ENCODE measurements at places on chromosomes 11 and 22.

DNA sequence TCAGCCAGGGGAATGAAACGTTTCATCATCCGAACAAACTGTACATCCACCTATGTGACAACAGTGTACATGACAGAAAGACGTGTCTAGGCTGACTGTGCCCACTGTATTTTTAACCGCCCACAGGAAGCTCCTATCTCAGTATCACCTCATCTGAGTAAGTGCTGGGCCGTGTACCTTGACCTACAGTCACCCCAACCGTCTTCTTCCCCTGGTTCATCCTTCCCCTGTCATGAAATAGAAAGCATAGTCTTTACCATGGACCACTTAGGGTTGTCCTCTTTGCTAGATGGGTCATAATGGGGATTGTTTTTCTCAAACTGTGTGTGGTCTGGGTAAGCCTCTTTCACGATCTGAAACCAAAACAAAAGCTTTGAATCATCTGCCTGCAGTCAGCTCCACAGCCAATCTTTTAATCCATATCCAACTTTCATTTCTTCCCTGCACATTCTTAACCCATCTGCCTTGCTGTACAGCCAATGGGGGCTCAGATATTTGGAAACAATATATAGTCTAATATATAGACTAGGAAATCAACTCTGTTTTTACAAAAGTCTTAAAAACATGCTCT is 4.2 kb downstream of the THYN1 start:
- no peak for DNase-seq

- no peak for DNase-seq
These were observed 6.2 kb downstream of the CRYAB start for GRCh38 chr11:111905411-111905810.

DNA sequence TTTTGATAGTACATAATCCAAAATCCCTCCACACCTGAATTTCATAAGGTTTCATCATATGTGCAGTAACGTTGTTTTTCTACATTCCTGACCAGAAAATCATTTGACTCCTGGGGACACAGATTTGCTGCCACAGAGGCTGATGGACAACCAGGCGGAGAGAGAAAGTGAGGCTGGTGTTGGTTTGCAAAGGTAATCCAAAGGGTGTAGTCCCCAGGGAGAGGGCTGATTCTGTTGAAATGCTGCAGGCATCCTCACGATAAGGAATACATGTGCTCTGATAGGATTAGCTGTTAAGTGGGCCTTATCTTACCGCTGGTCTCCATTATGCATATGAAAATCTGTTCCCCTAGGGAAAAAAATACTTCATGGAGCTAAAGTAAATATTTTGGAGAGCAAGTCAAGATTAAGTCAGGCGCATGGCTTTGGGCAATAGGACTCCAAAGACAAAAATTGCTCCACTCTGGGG is 8.1 kb downstream of the APOL6 start:
- DNase-seq = no peak

- no peak for DNase-seq
These were observed 25.0 kb upstream of the SUSD2 start for GRCh38 chr22:24156141-24156912.

DNA sequence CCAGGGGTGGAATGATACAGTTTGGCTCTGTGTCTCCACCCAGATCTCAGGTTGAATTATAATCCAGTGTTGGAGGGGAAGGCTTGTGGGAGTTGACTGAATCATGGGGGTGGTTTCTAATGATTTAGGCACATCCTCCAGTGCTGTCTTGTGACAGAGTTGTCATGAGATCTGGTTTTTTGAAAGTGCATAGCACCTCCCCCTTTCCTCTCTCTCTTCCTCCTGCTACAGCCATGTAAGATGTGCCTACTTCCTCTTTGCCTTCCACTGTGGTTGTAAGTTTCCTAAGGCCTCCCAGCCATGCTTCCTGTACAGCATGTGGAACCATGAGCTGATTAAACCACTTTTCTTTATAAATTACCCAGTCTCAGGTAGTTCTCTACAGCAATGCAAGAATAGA is 45.1 kb downstream of the THAP12 start:
- no peak for DNase-seq

DNA sequence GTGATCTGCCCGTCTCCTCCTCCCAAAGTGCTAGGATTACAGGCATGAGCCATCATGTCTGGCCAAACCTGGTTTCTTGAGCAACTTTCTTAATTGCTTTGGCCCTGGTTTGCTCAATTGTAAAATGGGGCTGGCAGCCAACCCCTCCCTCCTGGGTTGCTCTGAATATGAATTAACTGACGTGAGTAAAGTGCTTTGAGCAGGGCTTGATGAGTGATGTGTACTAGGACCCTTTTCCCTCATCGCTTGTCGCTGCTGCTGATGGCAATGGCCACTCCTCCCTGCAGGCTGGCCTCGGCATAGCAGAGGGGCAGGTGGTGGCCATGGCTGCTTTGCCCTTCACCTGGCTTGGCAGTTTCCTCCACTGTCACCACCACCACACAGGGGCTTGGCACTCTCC is 41.5 kb downstream of the RNF141 start:
- DNase-seq = no peak

- DNase-seq = no peak
These were observed 68.3 kb downstream of the ARHGEF12 start for GRCh38 chr11:120404495-120404894.

GRCh38 chr11:101321222-101321621 is 191.6 kb upstream of the PGR start:
- DNase-seq = no peak

DNA sequence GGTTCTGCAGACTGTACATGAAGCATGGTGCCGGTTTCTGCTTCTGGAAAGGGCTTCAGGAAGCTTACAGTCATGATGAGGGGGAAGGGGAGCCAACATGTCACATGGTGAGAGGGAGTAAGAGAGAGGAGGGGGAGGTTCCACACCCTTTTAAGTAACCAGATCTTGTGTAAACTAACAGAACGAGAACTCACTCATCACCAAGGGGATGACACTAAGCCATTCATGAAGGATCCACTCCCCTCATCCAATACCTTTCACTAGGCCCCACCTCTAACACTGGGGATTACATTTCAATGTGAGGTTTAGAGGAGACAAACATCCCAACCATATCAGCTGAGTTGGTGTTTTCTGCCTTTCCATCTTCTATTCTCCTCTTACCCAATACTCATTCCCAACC is 83.5 kb downstream of the BDNF start:
- no peak for DNase-seq

DNA sequence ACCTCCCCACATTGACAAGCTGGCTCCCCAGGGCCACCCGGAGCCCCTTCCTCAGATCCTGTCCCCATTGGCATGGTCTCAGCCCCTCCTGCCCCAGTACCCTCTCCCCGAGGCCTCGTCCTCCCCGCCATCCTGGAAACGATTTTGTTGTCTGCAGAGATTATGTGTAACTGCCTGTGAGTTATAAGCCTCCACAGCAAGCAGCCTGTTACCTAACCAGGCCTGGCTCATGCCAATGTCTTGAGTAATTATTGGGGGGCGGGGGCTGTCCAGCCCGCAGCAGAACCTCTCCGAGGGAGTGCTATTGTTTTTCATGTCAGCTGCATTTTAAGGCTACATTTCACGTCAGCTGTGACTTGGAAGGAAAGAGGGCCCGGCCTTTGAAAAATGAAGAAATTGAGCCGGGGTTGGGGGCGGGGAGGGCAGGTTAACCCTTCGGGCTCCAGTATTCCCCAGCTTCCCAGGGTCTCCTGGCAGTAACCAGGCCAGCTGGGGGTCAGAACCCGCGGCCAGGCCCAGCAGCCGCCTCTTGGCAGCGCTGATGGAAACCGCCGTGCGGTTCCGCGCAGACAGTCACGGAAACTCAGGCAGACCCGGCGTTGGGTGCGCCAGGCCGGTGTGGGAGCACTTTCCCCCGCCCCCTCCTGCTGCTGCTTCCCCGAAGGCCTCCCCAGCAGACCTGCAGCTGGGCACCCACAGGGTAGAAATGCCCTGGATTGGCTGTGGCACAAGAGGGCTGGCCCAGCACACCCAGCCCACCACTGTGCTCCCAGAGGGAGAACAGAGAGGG is 59.5 kb downstream of the CDKN1C start:
- no peak for DNase-seq

- DNase-seq = no peak
These were observed 7.3 kb downstream of the TMPRSS13 start for GRCh38 chr11:117921893-117922292.

DNA sequence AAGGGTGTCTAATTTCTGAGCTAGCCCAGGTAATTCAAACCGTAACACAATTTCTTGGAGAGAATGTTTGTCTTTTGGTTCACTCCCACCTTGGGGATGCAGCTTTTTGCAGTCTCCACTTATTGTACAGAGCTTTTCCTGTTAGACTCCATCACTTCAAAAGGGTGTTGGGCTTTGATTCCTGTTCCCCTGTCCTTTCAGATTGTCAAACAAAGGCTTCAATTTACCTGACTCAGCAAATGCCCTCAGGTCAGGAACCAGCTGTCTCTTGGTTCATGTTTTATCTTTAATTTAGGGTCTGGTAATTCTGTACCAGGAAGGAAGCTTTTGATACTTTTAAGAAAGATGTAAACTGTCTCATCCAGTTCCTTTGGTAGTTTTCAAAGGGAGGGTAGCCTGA is 880.6 kb downstream of the NTM start:
- no peak for DNase-seq

DNA sequence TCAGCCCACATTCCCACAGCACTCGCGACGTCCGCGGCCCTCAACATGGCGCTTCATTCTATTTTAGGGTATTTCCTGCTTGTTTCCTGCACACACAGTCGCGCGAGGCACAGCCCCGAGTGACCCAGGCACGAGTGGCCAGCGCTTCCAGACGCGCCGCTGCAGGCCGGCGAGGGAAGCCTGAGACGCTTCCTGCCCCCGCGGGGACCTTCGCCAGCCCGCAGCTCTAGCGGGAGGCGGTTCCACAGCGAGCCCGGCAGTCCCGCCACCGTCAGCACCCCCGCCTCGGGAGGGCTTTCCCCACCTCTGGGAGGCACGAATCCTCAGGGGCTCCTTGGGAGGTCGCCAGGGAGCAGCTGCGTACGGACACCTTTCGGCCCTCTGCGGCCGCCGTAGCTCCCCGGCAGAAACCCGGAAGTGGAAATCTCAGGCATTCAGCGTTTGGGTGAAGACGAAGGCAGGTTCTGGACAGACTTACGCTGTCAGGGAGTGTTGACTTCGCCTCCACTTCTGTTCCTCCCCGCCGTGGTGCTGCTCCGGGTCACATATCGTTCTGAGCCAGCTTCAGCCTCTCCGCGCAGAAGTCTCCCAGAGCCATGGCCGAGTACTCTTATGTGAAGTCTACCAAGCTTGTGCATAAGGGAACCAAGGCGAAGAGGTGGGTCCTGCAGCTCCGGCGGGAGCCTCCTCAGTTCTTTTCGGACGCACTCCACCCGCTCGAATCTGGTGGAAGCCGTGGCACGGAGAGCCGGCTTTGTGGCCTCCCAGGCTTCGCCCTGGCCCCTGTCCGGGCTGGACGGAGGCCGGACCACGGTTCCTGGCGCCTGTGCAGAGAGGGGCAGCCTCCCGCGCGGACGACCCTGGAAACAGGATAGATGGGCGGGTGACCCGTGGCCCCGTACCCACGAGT is 2925.9 kb upstream of the OR11H1 start:
- DNase-seq = no peak

DNA sequence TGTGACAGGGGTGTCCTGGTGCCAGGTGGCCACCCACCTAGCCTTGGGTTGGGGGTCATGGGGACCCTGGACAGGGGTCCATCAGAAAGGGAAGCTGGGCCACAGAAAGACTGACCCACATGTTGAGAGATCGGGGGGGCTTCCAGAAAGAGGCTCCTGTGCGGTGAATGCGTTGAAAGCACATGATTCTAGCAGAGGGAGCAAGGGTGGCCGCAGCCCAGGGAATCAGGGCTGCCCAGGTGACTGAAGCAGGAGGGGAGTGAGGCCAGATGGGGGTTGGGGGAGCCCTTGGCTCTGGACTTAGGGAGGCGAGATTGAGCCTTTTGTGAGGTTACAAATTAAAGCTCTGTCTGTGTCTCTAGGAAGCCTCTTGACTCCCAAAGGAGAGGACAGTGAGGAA is 80.7 kb downstream of the MORC2 start:
- DNase-seq = no peak

GRCh38 chr11:59199546-59200422 is 12.9 kb downstream of the MPEG1 start:
- no peak for DNase-seq

DNA sequence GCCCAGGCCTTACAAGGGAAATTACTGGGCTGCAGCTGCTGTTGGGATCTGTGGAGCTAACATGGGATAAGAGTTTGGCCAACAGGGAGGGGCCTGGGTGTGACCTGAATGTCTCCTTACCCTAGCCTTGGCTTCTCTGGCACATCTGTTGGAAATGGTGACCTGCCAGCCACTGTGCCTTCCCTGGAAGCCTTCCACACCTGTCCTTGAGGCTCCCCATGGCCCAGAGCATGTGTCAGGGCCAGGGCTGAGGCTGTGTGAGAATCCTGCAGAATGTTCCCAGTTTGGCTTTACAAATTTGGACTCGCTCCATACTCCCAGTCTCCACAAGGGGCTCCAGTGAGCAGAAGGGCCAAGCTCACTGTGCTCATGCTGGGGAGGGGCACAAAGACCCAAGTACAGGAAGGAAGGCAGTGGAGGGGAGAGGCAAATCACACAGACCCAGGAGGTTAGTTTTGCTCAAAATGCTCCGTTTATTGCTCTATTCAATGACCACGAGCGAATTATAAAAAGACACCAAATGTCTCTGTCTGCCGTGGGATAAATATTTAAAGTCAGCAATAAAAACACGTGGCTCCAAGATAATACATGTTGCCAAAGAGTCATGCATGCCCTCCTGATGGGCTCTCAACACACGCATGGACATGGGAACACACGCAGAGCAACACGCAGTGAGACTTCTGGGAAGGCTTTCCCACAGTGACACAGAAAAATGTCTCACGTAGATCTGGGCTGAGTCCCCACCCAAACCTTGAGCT is 1.7 kb upstream of the IGSF22 start:
- DNase-seq = no peak

- DNase-seq = no peak
These were observed 45.4 kb upstream of the AMOTL1 start for GRCh38 chr11:94722735-94723134.

GRCh38 chr22:47474895-47475294 is 712.4 kb downstream of the TBC1D22A start:
- DNase-seq = no peak

DNA sequence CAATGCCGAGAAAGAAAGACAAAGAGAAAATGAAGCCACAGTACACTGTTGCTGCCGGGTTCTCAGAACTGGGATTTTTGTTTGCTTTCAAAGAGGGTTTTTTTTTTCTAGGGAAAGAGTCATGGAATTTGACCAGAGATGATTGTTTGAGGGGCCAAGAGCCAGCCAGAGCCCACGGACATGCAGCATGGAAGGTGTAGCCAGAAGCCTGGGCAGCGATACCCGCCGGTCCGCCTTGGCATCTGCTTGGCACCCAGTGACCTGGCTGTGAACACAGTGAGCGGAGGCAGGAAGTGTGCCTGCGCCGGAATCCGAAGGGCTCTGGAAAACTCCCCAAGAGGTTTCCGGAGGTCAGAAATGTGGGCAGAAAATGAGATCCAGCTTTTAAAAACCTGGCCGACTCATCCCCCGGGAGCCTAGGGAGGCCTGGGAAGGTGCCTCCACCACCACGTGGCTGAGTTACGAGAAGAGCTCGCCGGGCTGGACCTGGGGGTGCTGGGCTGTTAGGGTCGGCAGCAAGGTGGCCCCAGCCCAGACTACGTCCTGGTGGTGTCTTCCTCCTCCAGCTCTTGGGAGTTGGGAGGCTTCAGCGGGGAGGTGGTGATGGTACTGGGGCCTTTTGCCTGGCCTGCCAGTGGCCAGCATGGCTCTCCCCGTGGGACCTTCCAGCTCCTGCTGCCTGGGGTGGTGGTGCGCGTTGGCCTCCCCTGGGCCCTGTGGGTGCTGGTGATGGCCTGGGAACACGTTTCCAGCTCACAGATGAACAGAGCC is 61.6 kb upstream of the PPARA start:
- no peak for DNase-seq

Measured in DMS 273 treated with DMSO at 0.1 percent for 48 hours (cell line).